ENCODE measurements at places on chromosomes 3 and 15.

DNA sequence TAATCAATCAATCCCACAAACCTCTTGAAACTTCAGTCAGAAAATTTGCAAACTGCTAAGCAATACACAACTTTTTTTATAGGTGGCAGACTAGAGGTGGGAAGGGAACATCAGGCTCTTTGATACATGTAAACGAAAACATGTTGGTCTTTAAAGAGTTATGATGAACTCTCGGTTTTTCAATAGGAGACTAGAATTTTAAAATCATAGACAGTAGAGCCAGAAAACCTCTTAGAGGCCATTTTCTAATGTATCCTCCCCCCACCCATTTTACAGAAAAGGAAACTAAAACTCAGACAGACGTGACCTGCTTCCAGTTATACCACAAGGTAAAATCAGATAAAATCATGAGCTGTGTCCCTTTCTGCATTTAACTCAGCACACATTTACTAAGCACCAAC lies 179.1 kb upstream of the LPP start:
- no peak for DNase-seq

- no peak for DNase-seq
Observed at GRCh38 chr15:78149805-78150751, 916 bp downstream of the IDH3A start.

GRCh38 chr3:165196577-165197480 lies 645 bp upstream of the SLITRK3 start:
- DNase-seq, result no peak

GRCh38 chr3:53719796-53720195 lies 126.4 kb downstream of the CHDH start:
- DNase-seq, result no peak

GRCh38 chr15:98854496-98854895 lies 153.1 kb downstream of the PGPEP1L start:
- no peak for DNase-seq

DNA sequence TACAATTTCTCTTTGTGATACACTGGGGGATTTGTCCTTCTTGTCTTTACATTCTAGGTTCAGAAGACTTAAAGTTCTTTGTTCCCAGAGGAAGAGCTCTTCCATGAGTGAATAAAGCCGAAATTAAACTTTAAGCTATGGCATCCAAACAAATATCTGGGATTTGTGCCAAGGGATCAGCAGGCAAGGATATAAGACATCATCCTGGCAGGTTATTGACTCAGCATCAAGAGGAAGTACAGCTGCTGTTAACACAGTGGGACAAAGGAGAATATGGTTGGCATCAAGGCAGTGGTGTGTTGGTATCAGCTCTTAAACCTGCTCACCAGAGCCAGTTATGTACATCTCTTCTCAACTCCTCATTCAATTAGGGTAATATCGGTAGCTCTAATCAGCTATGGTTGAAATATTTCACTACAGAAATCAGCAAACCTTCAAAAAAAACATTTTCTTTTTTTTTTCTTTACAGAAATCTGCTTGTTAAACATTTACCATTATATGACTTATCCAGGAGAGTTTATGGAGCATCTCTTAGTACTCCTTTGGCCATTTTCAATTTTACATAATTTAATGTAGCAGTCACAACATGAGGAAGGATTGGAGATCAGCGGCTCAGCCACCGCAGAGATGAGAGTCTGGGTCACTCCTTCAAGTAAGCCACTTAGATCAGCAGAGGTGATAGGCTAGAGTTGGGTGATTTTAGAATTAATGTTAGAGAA lies 1198.6 kb upstream of the EPHA6 start:
- DNase-seq, result no peak

All from stimulated activated CD8-positive, alpha-beta memory T cell treated with anti-CD3 and anti-CD28 coated beads, Interleukin-7, amount 100 ng/mL, for 1 hour (primary cell).